ENCODE measurements at places on chromosomes 2 and 18.

DNA sequence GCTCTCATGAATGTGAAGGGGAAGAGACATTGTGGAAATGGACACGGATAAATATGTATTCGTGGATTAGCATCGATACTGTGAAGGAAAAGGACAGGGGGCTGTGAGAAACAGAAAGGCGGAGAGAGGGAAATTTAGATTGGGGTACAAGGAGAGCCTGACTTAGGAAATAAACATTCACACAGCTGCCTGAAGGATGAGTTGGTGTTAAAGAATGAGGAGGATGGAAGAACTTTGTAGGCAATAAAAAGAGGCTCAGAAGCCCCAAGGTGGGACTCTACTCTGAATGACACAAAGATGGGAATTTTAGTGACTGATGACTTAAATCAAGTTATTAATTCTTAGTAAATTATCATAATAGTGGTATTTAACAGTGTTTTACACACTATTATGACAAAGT is 10.1 kb downstream of the MYO1B start:
- DNase-seq: no peak

DNA sequence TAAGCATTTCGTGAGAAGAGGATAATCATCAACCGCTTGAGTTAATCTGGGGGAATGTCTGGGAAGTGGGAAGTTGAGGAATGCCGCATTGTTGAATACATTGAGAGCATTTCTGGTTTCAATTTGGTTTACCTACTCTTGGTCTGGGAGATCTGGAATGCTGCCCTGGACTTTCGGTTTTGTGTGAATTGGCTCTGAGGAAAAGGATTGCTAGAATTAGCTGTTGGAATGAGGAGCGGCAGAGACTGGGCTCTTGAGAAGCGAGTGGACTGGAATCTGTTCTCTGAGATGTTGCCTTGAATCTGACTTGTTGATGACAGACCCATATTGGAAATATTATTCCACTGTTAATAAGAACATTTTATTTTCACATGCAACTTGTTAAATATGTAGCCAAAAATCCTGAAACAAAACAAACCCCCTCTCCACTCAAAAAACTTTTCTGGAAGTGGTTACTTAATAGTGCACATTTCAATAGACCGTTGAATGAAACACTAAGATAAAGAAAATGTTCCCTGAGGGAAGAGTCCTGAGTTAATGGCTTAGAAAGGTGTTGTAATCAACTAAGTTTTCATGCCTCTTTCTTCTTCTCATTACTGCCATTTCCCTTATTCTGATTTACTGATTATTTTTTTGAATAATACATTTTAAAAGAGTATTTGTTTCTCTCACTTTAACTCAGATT is 50.8 kb downstream of the PTPRM start:
- DNase-seq: no peak

- DNase-seq: no peak
These were observed 1355.1 kb upstream of the ZEB2 start for GRCh38 chr2:145875016-145875415.

- DNase-seq: no peak
These were observed 49.6 kb downstream of the IL1R2 start for GRCh38 chr2:102041351-102041750.

DNA sequence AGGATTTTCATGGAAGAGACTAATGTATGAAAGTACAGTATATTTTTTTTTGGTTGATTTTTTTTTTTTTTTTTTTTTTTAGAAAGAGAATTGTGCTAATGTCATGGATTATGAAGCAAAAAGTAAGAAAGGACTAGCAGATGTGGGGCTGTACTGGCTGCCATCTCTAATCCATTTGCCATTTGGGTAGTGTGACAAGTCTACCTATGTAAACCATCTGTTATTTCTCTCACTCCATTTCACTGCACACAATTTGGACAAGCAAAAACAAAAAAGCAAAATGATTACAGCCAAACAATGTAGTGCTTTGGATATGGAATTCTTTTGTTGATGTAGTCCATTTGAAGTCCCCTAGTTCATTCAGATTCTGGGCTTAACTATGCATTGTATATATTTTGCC is 1355.4 kb downstream of the LRP1B start:
- DNase-seq: no peak

- no peak for DNase-seq
These were observed 157.2 kb downstream of the RNF152 start for GRCh38 chr18:61735564-61736102.

GRCh38 chr2:190649035-190649797 is at the start of gene NAB1:
Gene NAB1 (plus strand): TSS chr2:190649083. CDS start chr2:190659177, 10,094 bp downstream.
- no peak for DNase-seq

GRCh38 chr2:8925411-8925810 is 78.1 kb downstream of the MBOAT2 start:
- DNase-seq: no peak

- no peak for DNase-seq
These were observed 13.1 kb downstream of the TET3 start for GRCh38 chr2:73997813-73998212.

- DNase-seq: no peak
These were observed 52.8 kb upstream of the NRXN1 start for GRCh38 chr2:51084750-51085149.

- no peak for DNase-seq
These were observed 40.7 kb upstream of the CCDC150 start for GRCh38 chr2:196598846-196599245.

DNA sequence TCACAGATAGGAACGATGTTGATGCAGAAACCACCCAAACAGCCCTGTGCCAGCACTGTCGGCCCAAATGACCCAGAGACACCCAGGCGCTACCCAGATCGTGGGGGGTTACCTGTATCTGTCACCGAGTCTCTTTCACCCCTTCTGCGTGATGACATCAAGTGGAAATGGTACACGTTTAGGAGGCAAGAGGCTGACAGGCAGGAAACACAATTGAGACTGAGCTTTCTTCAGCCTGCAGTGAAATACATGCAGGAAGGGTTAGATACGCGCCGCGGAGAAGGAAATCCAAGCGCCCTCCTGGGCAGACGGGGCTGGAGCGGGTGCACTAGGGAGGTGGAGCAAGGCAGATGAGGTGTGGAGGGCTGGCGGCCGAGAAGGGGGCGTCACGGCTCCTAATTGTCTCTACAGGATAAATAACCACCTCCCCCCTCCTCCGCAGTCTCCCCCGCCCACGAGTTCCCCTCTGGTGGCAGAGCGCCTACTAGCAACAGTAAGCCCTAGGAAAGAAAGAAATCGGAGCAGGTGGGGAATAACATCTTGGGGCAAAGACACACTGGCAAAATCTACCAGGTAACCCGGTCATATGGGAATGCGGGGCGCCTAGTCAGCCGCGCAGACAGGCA is at the start of gene RNF152:
RNF152 (minus strand) TSS at position 325 of the 626 bp plus-strand sequence. CDS start 76,544 bp downstream, outside the sequence.
- DNase-seq: no peak

DNA sequence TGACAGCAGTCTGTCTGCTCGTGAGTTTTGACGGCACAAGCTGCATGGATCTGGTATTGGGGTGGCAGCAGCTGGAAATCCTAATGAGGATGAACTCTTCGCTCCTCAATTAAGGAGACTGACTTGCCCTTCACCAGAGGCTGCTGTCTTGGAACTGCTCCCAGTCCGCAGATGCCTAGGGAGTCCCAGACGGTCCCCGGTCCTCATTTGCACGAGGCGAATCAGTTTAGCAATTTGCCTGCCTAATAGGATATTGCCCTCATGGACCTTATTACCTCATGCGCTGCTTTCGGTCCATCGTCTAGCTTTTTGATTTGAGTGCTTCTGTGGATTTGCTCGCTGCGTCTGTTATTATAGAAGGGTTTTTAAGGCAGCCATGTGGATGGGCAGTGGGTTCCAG is 40.6 kb downstream of the ASAP2 start:
- no peak for DNase-seq

- DNase-seq: no peak
These were observed 1155.6 kb downstream of the LRP1B start for GRCh38 chr2:140975237-140975636.

DNA sequence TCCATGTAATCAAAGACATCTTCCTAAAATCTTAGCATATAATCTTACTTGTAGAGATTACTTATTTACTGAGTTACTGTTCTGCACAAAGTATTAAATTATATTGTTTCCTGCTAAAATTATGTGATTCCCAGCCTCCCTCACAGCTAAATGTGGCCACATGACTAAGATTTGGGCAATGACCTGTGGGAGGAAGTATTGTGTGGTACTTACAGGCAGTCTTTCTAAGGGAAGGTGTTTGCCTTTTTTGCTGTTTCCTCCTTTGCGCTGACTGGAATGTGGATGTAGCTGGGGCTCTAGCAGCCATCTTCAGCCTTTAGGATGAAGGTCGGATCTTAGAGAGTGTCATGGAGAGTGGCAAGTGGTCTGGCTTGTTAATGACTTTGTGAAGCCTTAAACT is 146.3 kb upstream of the APCDD1 start:
- no peak for DNase-seq
